Tongue (tissue), 3 donors: ENCODE measurements at places on chromosomes 6 and 20.
A peak's percentile ranks its signal among the peaks of the same experiment; 100 is the strongest.

DNA sequence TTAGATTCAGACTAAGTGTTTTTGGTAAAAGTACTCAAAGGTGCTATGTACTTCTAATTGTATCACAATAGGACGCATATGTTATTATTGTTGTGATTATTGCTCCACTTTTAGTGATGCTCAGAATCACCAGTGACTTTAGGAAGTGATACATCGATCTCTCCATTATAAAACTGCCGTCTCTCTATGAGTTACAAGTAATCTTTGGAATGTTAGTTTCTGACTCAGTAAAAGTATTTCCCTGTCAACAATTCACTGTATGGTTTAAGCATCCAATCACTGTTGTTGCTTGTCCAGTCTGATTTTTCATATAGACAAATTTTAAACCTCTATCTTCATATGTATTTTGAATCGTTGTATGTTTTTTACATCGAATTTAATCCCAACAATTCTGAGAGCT lies 9.4 kb downstream of the DCBLD1 start:
- no peak for DNase-seq

GRCh38 chr6:87667032-87667431 lies 35.0 kb downstream of the AKIRIN2 start:
- DNase-seq: no peak

DNA sequence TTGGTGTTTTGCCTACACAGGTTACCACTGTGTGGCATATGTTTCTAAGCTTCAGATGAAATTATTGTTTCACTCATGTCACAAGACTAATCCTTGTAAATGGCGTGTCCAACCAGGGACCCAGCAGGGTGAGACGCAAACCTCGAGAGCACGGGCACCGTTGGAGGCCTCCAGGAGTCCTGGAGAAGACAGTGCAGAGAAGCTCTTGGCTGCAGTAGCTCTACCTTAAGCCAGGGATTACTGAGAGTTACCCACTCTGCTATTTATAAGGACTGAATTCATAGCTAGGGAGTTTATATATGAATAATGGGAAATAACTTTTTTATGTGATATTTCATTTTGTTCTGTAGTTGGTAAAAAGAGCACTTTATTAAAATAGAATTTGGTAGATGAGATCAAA lies 137.4 kb downstream of the SLC24A3 start:
- DNase-seq: no peak

- DNase-seq: peak; percentile 70
Measured at GRCh38 chr6:105301072-105301503, 101.8 kb downstream of the PREP start.

GRCh38 chr6:137117581-137117980 lies 55.9 kb downstream of the IL22RA2 start:
- DNase-seq: no peak
